ENCODE measurements at places on chromosomes 12 and 14. TPM values are rescaled to one million over a fixed set of nuclear protein-coding genes. Genes with fewer than 3 reads are reported as not detected.

GALC gene
- 39.8 TPM for polyA plus RNA-seq

PRPH gene
- polyA plus RNA-seq: 0.47 TPM

SSTR1 gene
- 2.1 TPM for polyA plus RNA-seq

IL22 gene
- not detected for polyA plus RNA-seq

OR4K2 gene
- not detected for polyA plus RNA-seq

CD163 gene
- 8.4 TPM for polyA plus RNA-seq

TMEM119 gene
- 15.3 TPM for polyA plus RNA-seq

TSPAN19 gene
- polyA plus RNA-seq: 0.38 TPM

RIN3 gene
- polyA plus RNA-seq: 6.9 TPM

SMAGP gene
- polyA plus RNA-seq: 19.6 TPM

HOXC6 gene
- polyA plus RNA-seq: 40.5 TPM

FAM186B gene
- polyA plus RNA-seq: 3.9 TPM

GRCh38 chr12:119791453-119791852, 85.7 kb downstream of the CIT start:
- no peak for DNase-seq

- DNase-seq: no peak
Observed at GRCh38 chr14:26594148-26594547, 3.7 kb downstream of the NOVA1 start.

DNA sequence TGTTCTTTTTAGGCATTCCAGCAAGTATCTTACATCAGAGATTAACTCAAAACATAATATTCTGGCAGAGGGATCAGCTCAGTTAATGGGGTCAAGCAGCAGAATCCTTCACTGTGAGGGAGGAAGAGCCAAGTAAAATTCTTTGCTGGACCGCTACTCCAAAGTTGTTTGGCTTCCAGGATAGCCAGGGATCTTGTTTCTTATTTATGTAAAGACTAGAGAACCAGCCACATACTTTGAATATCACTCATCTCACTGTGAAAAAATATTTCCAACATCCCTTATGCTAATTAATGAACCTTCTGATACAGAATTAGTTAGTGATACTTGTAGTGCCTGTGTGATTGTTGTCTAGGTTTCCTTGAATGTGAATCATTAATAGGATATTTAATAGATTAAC, 94.2 kb downstream of the PLEKHA5 start:
- DNase-seq: no peak

GRCh38 chr12:112907415-112908157, 824 bp downstream of the OAS1 start:
- DNase-seq: no peak

DNA sequence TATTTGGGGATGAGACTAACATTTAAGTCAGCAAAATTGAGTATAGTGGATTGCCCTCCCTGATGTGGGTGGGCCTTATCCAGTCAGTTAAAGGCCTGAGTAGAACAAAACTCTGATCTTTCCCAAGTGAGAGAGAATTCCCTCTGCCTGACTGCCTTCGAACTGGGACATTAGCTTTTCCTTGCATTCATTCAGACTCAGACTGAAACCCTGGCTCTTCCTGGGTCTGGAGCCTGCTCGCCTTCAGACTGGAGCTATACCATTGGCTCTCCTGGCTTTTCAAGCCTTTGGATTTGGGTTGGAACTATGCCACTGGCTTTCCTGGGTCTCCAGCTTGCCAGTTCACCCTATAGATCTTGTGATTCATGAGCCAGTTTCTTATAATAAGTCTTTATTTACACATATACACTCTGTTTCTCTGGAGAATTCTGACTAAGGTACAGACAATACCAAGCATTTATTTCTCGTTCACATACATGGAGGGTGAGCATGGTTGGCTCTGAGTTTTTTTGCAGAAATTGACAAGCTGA, 296.5 kb downstream of the ERC1 start:
- DNase-seq: no peak

- no peak for DNase-seq
Observed at GRCh38 chr12:59357811-59358210, 238.0 kb upstream of the SLC16A7 start.

DNA sequence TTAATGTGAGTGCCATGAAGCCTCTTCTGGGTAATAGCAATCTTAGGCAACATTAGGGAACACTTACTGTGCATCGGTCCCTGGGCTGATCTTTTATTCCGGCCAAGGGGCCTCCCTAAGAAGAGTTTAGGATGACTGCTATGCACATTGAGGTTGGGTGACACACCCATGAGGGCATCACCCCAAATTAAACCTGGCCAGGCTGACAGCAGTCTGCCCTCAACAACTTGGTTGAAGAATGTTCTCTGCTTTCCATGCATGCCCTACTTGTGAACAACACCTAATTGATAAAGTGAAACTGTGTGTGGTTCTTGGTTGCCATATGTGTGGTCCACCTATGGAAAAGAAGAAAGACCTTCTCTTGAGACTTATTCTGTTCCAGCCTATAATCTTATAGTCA, 1098.0 kb downstream of the BCL11B start:
- no peak for DNase-seq

- DNase-seq: no peak
Observed at GRCh38 chr14:71204231-71204630, 297.0 kb downstream of the PCNX1 start.

- DNase-seq: no peak
Observed at GRCh38 chr12:112759786-112760185, 31.8 kb upstream of the RPH3A start.

GRCh38 chr12:21942377-21942703, 1.1 kb upstream of the ABCC9 start:
- no peak for DNase-seq

- no peak for DNase-seq
Observed at GRCh38 chr14:104108570-104109541, 23.4 kb downstream of the ASPG start.

DNA sequence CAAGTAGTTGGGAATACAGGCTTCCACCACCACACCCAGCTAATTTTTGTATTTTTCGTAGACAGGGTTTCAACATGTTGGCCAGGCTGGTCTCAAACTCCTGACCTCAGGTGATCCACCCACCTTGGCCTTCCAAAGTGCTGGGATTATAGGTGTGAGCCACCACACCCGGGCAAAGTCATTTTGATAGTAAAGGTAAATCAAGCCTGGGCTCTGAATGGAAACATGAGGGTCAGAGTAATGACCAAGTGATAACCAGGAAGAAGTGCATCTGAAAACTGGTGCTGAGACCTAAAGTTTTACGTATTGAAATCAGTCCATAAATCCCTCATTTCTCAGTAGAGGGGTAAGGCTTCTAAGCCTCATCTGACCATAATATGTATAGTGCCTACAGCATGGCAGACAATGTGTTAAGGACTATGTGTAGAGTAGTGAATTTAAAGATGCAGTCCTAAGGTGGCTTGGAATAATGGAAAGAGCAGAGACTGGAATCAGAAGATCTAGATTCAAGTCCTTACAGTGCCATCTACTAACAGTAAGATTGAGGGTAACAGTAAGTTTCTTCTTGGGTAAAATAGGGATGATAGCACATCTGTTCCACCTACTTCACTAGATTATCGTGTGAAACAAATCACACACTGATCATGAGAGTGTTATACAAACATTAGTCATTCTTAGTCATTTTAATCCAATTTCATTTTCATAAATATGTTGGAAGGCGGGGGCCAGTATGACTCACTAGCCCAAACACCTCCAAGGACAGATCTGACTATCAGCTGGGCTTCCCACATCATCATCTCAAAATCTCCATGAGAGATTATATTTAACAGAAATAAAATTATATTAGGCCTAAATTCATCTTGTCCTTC, 11.2 kb downstream of the MAP4K5 start:
- DNase-seq: no peak

DNA sequence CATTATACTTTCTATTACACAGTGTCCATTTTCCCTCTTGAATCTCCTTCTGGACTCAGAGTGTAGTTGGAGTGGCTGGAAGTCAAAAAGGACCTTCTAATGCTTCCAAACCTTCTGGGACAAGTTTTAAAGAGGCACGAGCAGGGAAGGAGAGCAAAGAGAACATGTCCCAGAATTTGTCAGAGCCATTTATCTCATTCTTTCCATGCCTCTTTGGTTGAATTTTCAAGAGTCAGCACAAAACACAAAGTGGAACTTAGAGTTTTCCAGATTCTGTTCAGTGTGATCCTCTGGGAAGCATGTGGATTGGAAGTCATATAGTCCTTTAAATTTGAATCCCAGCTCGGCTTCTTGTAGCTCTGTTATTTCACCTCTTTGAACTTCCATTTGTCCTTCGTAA, 138.2 kb upstream of the PWP1 start:
- no peak for DNase-seq

DNA sequence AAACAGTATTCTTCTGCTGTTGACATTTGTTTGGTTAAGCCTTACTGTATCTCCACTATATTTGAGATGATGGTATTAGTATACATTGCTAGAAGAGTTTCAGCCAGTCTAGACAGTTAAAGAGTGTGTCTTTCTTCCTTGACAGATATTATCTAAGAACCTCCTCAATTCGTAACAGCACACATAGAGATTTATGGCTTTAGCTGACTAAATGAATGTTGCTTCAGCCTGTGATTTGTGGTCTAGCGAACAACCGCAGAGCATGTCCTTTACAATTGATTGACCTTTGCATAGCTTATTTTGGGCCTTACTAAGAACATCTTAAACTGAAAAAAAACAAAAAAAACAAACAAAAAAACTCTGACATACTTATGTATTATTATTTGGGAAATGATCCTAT, 122.2 kb downstream of the DAAM1 start:
- no peak for DNase-seq

- DNase-seq: no peak
Observed at GRCh38 chr14:64174922-64175782, 119.0 kb downstream of the ESR2 start.

- no peak for DNase-seq
Observed at GRCh38 chr14:76236172-76237130, 84.7 kb downstream of the GPATCH2L start.

- no peak for DNase-seq
Observed at GRCh38 chr12:113862590-113863454, 103.3 kb downstream of the RBM19 start.

GRCh38 chr12:123058481-123058880, 78.0 kb downstream of the ARL6IP4 start:
- no peak for DNase-seq

Data from renal pelvis (tissue), 12 donors.